Caco-2 (cell line): ENCODE measurements at places on chromosomes 5 and 9. TPM values are rescaled to one million over a fixed set of nuclear protein-coding genes. Genes with fewer than 3 reads are reported as not detected.
A peak's percentile ranks its signal among the peaks of the same experiment; 100 is the strongest.

DNA sequence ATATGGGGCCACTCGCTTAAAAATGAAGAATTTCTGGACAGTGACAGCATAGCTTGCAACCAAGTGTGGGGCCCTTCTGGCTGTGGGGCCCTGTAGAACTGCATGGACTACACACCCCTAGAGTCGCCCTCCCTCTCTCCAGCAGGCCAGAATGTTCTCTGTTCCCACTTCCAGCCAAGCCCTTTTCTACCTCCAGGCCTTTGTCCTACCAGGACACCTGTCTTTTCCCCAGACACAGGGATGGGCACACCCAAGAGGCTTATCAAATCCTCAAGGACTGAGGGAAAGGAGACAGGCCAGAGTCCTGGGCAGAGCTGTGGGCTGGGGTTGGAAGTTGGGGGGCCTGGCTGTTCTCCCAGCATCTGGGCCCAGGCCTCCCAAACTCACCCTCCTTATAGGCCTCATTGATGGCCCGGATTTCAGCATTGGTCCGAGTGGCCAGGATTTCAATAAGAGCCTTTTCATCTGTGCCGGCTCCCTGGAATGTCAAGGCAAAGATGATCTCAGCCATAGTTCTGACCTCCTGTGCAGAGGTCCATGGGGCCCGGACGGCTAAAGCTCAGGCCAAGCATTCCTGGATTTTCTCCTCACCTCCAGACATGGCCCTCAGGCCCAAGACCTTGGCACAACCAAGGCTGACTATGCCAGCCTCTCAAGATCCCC, 38.2 kb upstream of the TNIP1 start:
- H3K36me3 ChIP-seq, result no peaks in the 10 kb centered on the region
- no peak overlapping the region for H3K27ac ChIP-seq
- H3K27me3 ChIP-seq, result no peaks in the 10 kb centered on the region
- DNase-seq, result no peak
- H3K4me1 ChIP-seq, result no peaks in the 10 kb centered on the region

- no peaks in the 10 kb centered on the region for H3K36me3 ChIP-seq
- peaks cover 19% of the 10 kb centered on the region for H3K4me1 ChIP-seq
- H3K27me3 ChIP-seq, result no peaks in the 10 kb centered on the region
- DNase-seq, result no peak
- H3K4me3 ChIP-seq, result no peak overlapping the region
- peak overlapping the region; percentile 83 for H3K27ac ChIP-seq
Observed at GRCh38 chr9:129606161-129607026, 14.5 kb downstream of the C9orf50 start.

DNA sequence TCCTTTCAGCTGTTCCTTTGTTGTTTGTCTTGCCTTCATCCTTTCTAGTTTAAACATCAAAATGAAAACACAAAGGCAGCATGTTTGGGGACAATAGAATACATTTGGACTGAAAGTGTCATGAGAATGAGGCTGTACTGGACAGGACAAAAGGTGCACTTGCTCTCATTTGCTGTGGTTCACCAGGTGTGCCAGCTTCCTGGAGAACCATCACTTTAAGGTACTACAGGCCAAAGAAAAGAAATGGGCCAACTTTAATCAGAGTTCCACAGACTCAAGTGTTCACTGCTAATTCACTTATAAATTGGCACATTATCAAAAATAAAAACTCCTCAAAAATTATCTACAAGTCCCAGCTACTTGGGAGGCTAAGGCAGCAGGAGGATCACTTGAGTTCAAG, 53.8 kb downstream of the ABHD17B start:
- no peaks in the 10 kb centered on the region for H3K36me3 ChIP-seq
- H3K4me1 ChIP-seq, result no peaks in the 10 kb centered on the region
- no peak overlapping the region for H3K4me3 ChIP-seq

CREBRF gene
- total RNA-seq, result 12.3 and 12.6 TPM in 2 replicates

PHF24 gene
- 0.12 TPM in 1 of 2 replicates, not detected in the other for total RNA-seq

RNF180 gene
- 0.23 and 0.61 TPM in 2 replicates for total RNA-seq

GTF2H2 gene
- total RNA-seq, result 70.0 and 82.0 TPM in 2 replicates

DNA sequence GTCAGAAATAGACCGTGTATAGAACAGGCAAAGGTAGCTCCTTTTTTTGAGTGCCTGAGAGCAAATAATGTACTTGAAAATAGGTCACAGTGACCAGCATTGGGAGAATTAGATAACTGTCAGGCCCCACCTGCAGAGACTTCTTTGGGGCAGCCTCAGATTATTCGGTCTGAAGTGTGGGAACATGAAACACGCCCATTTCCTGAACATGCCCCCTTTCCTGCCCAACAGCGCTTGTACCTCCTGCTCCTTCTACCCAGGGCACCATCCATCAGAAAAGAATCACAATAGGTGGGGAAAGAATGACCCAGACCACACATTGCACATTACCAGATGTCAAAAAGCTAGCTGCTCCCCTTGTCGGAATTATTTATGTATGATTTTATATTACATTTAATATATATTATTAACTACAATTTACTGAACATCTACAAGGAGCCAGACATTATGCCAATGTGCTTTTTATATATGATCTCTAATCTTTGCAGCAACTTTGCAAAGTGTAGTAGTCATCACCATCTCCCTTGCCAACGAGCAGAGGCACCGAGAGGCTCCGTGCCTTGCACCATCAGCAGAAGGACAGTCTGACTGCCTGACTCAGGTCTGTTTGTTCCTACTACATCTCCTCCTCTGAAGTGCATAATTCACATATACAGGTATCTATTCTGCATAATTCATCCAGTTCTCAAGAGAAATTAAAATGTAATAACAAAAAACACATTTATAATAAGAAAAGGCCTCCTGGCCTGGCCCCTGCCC, 39.5 kb downstream of the PTPN3 start:
- DNase-seq, result no peak
- H3K4me1 ChIP-seq, result peaks cover 11% of the 10 kb centered on the region
- no peak overlapping the region for H3K27ac ChIP-seq
- H3K36me3 ChIP-seq, result no peaks in the 10 kb centered on the region
- H3K4me3 ChIP-seq, result no peak overlapping the region

FLT4 gene
- not detected in 2 replicates for total RNA-seq

- H3K36me3 ChIP-seq, result no peaks in the 10 kb centered on the region
- no peaks in the 10 kb centered on the region for H3K4me1 ChIP-seq
- no peak overlapping the region for H3K27ac ChIP-seq
- H3K27me3 ChIP-seq, result no peaks in the 10 kb centered on the region
Observed at GRCh38 chr5:158718738-158719505, 380.8 kb downstream of the EBF1 start.

DNA sequence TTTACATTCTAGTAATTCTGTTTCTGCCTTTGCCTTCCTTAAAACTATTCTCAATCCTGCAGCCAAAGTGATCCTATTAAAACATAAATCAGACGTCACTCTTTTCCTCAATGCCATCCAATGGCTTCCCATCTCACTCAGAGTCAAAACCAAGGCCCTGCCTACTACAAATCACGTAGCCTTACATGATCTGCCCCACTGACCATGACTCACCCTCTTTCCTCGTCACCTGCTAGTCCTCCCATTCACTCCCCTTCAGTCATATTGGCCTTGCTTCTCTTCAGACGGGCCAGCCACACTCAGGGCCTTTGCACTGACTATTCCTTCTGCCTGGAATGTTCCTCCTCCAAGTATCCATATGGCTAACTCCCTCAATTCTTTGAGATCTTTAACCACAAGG, 39.0 kb upstream of the DMXL1 start:
- no peaks in the 10 kb centered on the region for H3K27me3 ChIP-seq
- no peaks in the 10 kb centered on the region for H3K4me1 ChIP-seq
- DNase-seq, result no peak
- no peak overlapping the region for H3K27ac ChIP-seq

CAMK4 gene
- not detected in 2 replicates for total RNA-seq

DNA sequence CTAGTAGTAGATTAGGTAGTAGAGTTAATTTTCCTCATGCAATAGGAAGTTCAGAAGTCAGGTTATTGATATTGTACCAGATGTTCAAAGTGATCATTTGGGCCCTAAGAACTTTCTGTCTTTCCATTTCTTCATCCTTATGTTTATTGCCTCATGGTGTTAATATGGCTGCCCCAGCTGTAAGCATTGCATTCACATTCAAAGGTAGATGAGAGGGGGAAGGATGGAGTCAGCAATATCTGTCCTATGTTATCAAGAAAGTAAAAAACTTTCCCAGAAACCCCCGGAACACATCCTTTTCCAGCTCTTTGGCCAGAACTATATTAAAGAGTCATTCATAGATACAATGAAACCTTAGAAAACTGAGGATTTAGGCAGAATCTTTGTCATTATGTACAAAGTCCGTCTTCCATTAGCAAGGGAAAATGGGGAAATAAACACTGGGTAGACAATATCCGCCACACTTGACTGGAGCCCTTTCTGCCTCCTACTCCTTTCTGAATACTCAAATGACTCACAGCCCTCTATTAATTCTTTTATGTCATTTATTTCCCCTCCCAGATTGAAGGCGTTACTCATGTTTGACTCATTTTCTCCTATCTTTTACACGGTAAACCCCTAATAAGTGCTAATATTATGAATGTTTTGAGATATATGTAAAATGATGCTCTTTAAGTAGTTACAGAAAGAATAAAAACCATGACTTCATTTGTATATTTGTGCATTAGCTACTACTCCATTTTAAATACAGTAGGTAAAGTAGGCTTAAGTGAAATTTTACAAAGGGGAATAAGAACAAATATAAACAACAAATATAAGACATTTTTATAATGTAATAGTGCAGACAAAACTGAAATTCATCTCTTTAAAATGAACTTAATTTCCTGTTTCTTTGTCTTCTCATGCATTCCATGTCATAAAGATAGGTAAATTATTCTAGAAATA, 127.6 kb downstream of the SLF1 start:
- no peaks in the 10 kb centered on the region for H3K36me3 ChIP-seq
- H3K27ac ChIP-seq, result no peak overlapping the region
- DNase-seq, result no peak
- no peaks in the 10 kb centered on the region for H3K4me1 ChIP-seq

C9 gene
- total RNA-seq, result 0.39 and 0.41 TPM in 2 replicates

CD274 gene
- 0.67 TPM in 1 of 2 replicates, not detected in the other for total RNA-seq

DNA sequence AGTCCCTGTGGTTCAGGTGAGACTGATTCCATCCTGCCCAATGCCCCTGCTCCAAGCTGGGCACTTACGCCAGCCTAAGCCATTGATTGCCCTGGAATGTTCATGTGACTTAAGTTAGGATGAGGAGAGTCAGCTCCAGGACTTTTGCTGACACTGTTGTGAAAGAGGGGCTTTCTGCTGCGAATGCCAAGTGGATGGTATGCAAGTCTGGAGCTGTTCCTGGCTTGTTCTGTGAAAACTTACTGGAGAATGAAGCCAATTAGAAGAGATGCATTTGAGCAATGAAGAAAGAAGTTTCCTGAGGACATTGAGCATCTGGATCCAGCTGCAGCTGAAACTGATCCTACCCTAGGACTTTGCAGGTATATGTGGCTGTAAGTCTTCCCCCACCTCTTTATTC, 61.2 kb upstream of the ZFR start:
- no peak overlapping the region for H3K4me3 ChIP-seq
- DNase-seq, result no peak
- no peak overlapping the region for H3K27ac ChIP-seq
- H3K4me1 ChIP-seq, result no peaks in the 10 kb centered on the region
- H3K27me3 ChIP-seq, result no peaks in the 10 kb centered on the region

GRCh38 chr9:105855987-105856386, 161.6 kb downstream of the TMEM38B start:
- no peak overlapping the region for H3K27ac ChIP-seq
- no peak for DNase-seq
- no peaks in the 10 kb centered on the region for H3K27me3 ChIP-seq
- H3K4me3 ChIP-seq, result no peak overlapping the region
- H3K4me1 ChIP-seq, result no peaks in the 10 kb centered on the region
- no peaks in the 10 kb centered on the region for H3K36me3 ChIP-seq

DNA sequence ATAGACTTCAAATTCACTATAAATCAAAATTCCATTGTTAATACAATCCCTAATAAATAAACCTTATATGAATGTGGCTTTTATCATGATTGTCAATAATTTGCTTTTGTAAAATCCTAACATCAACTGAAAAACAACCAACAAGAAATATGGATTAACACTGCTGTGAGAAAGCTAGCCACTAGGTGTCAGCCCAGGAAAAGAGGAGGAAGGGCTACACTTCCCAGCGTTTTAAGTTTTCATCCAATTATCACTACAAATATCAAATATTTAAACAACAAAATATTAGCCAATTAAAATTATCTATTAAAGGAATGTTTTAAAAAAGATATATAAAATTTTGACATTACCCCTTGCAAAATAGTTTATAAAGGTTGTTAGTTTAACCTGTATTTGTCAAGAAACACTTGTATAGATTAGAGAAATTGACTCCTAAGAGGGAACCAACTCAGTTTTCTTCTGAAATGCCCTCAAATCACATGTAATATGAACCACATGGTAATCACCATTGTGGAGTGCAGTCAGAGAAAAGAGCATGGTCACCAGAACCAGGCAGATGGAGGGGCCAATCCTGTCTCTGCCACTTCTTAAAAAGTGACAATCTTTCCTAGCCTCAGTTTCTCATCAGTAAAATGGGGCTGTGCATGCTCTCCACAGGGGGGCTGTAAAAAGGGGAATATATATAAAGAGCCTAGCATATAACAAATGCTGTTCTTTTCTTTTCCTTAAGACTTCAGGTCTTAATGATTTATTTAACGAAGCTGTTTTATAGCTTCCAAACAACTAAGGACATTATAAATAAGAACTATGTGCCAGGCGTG, 188.2 kb downstream of the CRB2 start:
- no peak overlapping the region for H3K27ac ChIP-seq
- peak; percentile 37 for DNase-seq
- H3K36me3 ChIP-seq, result no peaks in the 10 kb centered on the region; the same call in 1 of the 2 replicates
- no peak overlapping the region for H3K4me3 ChIP-seq

- no peak overlapping the region for H3K4me3 ChIP-seq
- H3K4me1 ChIP-seq, result 0 out of 2 replicates have a peak, but pooled peaks cover 4% of the 10 kb centered on the region
- no peak overlapping the region for H3K27ac ChIP-seq
- DNase-seq, result no peak
- no peaks in the 10 kb centered on the region for H3K27me3 ChIP-seq
Observed at GRCh38 chr5:169978714-169979113, 1.6 kb downstream of the INSYN2B start.

GRCh38 chr9:121992571-121993212, 100.4 kb downstream of the TTLL11 start:
- no peaks in the 10 kb centered on the region for H3K36me3 ChIP-seq
- DNase-seq, result peak; percentile 43
- no peaks in the 10 kb centered on the region for H3K27me3 ChIP-seq
- no peak overlapping the region for H3K4me3 ChIP-seq
- H3K4me1 ChIP-seq, result no peaks in the 10 kb centered on the region

SHOC1 gene
- not detected in 2 replicates for total RNA-seq

GRCh38 chr9:115690786-115691496, 462.6 kb upstream of the PAPPA start:
- DNase-seq, result no peak
- no peak overlapping the region for H3K27ac ChIP-seq
- H3K4me1 ChIP-seq, result no peaks in the 10 kb centered on the region
- H3K36me3 ChIP-seq, result no peaks in the 10 kb centered on the region
- no peaks in the 10 kb centered on the region for H3K27me3 ChIP-seq
- no peak overlapping the region for H3K4me3 ChIP-seq
